ENCODE measurements at places on chromosomes 11 and 22.

DNA sequence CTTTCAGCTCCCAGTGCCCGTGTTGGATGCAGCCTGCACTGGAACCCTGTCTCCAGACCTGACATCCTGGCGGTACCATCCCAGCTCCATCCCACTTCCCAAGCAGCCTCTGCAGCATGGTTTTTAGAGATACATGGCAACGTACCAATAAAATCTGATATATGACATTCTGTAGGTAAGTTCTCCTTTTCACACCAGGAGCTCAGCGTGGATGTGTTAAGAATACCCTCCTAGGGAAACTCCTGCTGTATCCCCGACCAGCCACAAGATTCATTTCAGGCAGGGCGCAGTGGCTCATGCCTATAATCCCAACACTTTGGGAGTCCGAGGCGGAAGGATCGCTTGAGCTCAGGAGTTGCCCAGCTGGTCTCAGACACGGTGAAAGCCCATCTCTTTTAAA is 15.4 kb downstream of the APOL5 start:
- DNase-seq: no peak

GRCh38 chr11:78228467-78228866 is 39.7 kb downstream of the USP35 start:
- DNase-seq: no peak

DNA sequence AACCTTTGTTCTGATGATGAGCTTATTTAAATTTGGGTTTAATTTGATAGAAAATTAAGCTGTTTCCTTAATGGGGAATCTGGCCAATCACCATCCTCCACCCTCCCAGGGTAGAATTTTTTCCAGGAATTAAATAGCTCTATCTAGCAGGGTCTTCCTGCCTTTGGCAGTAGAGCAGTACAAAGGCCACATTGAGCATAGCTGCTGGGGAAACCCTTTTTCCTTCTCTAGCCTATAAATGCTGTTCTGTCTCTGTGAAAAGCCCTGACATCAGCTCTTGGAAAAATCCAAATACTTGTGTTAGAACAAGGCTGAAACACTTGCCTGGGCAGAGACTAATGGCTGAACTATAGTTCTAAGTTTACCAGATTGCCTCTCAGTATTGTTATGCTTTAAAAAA is 55.1 kb downstream of the ARHGEF12 start:
- no peak for DNase-seq

GRCh38 chr11:128544471-128545051 is 42.8 kb downstream of the ETS1 start:
- no peak for DNase-seq

DNA sequence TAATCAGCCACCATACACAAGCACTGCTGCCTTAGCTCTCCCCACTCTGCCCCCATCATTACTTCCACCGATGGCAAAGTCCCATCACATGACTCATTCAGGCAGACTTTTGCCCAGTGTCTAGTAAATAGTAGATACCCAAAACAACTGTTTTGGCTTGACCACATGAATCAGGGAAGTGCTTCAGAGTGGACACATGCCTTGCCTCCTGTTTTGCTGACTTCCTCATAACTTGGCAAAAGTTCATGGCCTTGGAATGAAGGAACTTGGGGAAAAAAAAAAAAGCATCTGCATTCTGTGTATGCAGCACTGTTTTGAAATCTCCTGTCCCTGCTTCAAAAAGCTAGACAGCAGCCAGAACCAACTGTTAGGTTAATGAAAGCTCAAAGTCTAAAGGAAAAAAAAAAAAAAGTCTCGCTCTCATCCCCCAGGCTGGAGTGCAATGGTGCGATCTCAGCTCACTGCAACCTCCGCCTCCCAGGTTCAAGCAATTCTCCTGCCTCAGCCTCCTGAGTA is 335.3 kb downstream of the FAM181B start:
- DNase-seq: no peak

DNA sequence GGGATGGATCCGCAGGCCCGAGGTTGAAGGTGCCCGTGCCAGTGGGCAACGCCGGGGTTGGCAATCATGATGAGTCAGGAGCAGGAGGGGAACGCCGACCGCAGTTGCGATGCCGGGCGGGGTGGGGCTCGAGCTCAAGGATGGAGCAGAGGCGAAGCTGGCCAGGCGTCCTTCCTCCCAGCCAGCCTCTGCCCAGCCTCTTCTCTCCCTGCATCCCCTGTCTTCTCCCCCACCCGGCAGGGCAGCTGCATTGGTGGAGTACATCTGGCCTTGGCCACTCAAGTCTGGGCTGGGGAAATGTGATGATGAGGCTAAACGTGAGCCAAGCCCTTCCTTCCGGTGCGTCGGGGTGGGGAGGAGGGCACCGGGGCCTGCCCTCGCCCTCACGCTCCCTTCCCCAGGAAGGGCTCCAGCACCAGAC is 3.9 kb downstream of the IFITM10 start:
- no peak for DNase-seq

- no peak for DNase-seq
These were observed 75.2 kb downstream of the ADAMTS15 start for GRCh38 chr11:130523609-130524008.

DNA sequence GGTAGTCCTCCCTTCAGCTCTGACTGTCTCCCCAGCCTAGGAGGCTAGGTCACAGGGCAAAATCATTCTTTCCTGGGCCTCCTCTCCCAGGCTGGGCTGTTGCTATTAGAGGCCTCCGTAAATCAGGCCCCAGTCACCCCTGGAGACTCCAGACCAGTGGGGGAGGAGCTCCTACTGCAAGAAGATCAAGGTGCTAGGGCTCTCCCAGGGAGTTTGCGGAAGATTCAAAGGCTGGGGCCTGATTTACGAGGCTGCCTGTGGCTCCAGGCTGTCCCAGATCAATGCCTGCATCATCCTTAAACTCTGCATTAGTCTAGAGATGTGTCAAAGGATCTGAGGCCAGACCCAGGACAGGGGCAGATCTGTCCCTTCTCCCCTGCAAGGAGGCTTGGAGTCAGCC is 346.2 kb downstream of the TENM4 start:
- no peak for DNase-seq

DNA sequence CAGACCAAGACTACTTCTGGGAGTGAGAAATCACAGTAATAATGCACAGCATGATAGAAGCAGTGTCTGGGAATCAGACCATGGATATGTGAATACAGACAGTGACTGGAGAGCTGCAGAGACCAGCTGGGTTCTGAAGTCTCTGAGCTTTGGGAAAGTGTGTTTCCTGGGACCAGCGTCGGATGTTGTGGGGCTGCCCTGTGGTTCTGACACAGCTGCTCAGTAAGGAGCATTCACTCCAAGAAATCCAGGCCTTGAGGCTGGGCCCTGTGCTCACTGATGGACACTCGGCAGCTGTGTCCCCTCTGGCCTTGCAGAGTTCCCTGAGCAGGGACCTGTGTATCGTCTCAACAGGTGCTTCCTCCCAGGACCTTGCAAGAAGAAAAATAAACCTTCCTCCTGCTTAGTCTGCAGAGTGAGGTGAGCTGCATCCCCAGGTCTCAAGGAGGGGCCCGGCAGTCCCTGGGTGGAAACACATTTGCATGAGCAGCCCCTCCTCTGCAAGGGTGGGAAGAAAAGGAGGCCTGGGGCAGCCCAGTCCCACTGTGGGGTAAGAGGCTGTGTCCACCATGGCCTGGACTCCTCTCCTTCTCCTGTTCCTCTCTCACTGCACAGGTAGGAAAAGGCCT is 107.9 kb downstream of the VPREB1 start:
- DNase-seq: no peak

DNA sequence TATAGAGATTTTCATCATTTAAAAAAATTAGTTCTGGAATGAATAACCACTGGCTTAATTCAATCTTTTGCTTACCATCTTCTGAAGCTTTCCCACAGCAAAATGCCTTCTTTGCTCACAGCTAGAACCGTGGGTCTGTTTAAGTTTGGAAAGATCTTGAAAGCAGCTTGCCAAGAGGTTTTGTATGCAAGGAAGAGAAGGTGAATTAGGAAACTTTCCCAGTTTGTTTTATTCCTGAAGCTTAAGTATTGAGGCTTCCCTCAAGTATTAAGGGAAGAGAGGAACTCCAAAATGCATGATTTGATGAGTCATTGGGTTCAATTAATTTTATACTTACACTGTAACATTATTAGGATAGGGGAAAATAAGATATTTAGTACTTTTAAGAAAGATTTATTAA is 1.9 kb upstream of the ARHGEF12 start:
- DNase-seq: no peak

DNA sequence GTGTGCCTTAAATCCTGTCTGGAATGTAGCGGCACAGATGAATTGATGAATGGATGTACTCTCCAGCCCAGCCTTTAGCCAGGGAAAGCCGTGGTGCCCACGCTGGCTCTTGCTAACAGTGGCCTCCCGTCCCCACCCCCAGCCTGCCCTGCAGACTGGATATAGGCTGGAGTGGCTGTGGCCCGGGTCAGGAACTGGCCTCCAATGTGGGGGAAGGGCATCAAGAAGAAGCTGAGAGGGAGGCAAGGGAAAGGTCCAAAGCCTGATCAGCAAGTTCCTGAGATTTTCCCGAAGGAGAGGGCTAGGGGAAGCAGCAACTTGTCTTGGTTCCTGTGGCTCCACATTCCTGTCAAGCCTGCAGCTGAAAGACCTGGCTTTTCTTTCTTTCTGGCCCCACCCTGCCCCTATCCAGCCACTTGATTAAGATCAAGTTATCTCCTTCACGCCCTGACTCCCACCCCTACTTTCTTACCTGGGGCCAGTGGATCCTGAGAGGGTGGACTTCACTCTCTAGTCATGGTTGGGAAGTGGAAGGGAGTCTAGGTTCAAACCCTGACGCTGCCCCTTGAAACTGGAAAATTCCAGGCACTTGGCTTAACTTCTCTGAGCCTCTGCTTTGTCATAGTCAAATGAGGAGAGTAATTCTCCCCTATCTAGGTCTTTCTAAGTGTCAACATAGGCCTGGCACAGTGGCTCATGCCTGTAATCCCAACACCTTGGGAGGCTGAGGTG is 11.0 kb upstream of the MICALL1 start:
- no peak for DNase-seq

GRCh38 chr11:36089920-36090319 is 146.1 kb downstream of the LDLRAD3 start:
- DNase-seq: no peak

DNA sequence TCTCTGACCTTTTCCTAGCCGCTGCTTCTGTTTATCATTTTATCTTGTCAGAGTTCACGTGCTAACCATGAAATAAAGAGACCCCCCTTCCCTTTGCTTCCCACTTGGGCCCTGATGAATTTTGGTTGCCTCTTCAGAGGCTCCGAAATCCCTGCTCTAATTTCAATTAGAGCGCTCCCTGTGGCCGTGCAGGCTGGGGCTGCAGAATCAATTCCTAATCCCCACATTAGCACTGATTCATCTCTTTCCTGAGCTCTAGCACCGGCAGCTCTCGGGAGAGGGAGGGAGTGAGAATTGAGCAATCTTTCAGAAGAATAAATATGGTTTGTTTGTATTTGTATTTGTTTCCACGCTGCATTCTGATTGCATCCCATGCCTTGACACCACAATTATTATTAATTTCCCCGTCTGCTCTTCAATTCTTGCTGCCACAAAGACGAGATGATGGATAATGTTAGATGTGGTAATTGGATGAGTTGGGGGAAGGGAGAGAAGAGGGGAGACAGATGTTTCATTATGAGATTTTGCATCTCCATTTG is 76.9 kb downstream of the NTM start:
- no peak for DNase-seq

GRCh38 chr22:38068641-38069371 is 11.6 kb downstream of the PICK1 start:
- no peak for DNase-seq

- DNase-seq: no peak
These were observed 14.6 kb upstream of the RASSF10 start for GRCh38 chr11:12994476-12994875.

- no peak for DNase-seq
These were observed 58.3 kb downstream of the CDKN1C start for GRCh38 chr11:2827256-2827655.

DNA sequence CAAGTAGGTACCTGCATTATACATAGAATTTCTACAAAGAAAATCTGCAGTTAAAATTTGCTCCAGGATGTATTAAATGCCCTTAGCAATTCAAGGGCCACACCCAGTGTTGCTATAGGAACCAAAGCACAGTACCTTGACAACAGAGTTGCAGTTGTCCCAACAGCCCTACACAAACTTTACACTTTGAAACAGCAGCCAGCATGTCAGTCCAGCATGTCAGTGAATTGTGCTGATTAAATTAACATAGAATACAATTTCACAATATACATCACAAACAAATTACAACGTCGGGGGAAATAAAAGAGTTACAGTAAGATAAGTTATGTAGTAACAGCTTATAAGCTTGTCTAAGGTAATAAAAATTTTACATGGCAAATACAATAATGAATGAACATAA is 389.2 kb downstream of the SOX6 start:
- DNase-seq: no peak

GRCh38 chr11:5891216-5891800 is 1.7 kb upstream of the OR52E5 start:
- no peak for DNase-seq

GRCh38 chr11:115672999-115673411 is 168.8 kb upstream of the CADM1 start:
- DNase-seq: no peak

- DNase-seq: no peak
These were observed 54.1 kb downstream of the LDLRAD3 start for GRCh38 chr11:35997902-35998520.

GRCh38 chr11:14668731-14669301 is 25.2 kb downstream of the PDE3B start:
- no peak for DNase-seq

GRCh38 chr11:1194231-1194976 is 28.5 kb upstream of the MUC5B start:
- DNase-seq: no peak

DNA sequence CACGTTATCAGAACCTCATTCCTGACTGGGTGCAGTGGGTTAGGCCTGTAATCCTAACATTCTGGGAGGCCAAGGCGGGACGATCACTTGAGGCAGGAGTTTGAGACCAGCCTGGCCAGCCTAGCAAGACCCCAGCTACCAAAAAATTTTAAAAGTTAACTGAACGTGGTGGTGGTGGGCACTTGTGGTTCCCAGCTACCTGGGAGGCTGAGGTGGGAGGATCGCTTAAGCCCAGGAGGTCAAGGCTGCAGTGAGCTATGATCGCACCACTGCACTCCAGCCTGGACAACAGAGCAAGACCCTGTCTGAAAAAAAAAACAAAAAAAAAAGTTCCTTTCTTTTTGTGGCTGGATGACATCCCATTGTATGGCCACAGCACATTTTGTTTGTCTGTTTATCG is 67.7 kb upstream of the PPP6R3 start:
- no peak for DNase-seq

Measured in T-helper 17 cell (primary cell).